ENCODE measurements at places on chromosomes 12 and 14.
A peak's percentile ranks its signal among the peaks of the same experiment; 100 is the strongest.

GRCh38 chr12:93050026-93050747 lies 121.1 kb upstream of the EEA1 start:
- no peak for DNase-seq

DNA sequence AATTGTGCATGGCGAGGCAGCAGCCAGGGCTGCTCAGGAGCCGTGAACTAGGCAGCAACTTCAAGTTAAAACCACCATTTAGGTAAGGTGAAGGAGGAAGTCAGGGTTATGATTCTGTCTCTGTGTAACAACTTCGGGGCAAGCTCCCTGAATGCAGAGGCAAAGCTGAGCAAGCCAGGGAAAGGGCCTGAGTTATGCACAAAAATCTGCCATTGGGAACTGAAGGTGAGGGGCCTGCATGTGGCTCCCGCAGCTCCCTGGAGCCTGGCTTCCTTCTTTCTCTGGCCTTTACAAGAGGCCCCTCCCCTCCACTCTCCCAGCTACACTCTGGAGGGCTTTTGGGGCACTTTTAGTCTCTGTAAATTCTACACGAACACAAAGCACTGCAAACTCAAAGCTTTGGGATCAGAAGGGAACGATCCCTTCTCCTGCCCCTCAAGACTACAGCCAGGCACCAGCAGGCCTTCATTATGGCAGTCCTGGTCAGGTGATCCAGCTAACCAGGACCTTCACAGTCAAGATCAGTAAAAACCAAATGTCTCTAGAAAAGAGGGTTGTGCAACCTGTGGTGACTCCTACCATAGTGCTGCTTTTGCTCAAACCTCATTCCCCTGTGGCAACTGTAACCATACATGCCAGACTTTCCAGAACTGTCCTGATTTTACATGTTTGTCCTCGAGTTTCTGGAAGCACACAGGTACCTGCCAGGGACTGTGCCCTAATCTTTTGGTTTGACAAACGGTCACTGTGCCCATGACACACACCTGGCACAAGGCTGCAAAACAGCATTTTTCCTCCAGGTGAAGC lies 67.2 kb upstream of the PTGR2 start:
- DNase-seq, result no peak

DNA sequence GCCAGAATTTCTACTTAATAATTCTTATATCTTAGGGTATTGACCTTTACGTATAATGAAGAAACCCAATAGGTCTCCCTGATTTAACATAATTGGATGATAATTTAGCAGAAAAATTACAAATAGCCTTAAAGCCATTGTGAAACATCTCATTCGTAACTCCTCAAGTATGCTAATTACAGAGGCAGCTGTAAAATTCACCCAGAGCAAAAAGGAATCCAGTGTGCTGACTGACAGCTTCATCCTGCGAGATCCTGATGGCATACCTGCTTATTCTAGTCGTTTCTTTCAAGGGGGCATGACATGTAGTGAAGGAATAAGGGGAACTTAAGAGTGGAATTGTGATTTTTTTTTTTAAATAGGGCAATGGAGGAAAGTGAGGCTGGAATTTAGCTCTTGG lies 291.5 kb downstream of the FUT8 start:
- DNase-seq, result no peak

GRCh38 chr12:40238266-40238902 lies 13.6 kb downstream of the LRRK2 start:
- no peak for DNase-seq

GRCh38 chr14:96184737-96185136 lies 19.9 kb upstream of the BDKRB2 start:
- no peak for DNase-seq

DNA sequence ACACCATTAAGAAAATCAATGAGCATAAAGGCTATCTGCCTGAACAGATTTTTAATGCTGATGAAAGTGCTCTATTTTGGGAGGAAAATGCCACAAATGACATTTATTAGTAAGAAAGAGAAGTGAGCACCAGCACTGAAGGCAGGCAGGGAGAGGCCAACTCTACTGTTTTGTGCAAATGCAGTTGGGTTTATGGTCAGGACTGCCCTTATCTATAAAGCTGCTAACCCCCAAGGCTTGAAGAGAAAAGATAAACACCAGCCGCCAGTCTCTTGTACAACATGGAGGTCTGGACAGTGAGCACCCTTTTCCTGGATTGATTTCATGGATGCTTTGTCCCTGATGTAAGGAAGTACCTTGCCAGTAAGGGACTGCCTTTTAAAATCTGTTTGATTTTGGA lies 246.8 kb upstream of the SFSWAP start:
- DNase-seq, result no peak

DNA sequence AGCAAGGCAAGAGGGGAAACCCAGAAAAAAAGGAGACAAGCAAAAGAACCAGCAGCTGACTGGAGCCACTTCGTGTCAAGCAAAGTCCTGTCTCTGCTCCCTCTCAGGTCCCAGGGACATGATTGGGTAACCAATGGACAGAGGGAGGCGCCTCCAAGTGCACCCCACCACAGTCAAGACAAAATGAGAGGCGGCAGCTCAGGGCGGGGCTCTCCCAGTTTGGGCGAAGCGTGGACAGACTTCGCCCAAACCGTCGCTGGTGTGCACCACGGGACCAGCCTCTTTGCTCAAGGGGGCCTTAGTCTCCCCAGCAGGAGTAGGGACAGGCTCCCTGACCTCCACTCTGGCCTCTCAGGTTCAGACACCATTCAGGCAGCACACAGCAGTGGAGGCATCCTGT lies 1.5 kb upstream of the BEGAIN start:
- no peak for DNase-seq

DNA sequence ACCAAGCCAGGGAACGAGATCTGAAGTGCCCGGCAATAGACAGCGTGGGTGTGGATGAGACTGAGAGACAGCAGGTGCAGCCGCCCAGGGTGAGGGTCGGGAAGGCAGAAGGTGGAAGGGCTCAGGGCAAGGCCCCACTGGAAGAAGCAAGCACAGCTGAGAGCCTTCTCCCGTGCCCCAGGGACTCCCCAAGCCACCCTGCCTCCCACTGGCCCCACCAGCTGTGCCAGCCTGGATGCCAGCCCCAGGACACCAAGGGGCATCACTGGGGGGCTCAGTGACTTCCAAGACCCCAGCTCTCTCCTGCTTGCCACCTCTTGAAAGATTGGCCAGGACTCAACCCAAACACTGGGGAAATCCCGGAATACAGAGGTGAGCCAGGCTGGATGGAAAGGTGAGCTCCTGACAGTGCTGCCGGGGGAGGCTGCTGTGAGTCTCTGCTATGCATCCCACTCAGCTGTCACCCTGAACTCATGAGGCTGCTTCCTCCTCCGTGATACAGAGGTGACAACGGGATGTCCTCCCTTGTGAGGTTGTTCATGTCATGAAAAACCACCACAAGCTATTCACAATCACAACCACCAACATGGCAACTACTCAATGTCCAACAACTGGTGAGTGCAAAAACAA lies 13.8 kb downstream of the TESC start:
- DNase-seq, result no peak

- no peak for DNase-seq
Observed at GRCh38 chr14:44564908-44565307, 57.8 kb upstream of the FSCB start.

DNA sequence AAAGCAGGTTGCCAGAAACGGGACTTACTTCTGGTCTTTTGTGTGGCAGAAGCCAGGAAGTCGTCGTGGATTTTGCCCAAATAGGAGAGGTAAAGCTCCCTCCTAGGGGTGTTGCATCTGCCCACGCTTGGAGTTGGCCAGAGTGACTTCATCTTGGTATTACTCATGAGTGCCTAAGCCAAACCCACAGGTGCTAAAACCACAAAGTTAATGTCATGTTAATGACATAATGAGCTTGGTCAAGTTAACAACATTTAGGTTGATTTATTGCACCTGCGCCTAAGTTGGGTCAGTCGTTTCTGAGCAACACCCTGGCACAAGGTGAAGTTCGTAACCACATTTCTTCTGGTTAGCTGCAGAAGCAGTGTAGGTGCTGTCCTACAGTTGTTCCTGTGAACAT lies 225.2 kb downstream of the FUT8 start:
- peak; percentile 29 for DNase-seq
